Mesenteric fat pad (tissue), 1 donor: ENCODE measurements at places on chromosomes 5 and 9.

DNA sequence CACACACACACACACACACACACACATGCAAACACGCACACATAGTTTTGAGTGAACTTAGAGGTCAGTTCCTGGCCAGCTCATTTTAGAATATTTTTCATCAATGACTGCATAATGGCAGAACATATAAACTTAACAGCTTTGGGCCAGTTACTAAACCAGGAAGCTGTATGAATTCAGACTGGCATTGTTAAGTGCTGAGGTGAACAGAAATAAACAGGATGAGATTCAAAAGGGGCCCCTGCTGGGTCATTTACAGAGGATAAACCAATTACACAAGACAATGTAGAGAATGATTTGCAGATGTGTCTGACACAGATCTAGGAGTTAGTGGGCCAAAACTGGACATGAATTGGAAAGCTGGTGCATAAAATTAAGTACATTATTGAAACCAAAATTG, 44.6 kb downstream of the MARCHF11 start:
- no peak for DNase-seq

DNA sequence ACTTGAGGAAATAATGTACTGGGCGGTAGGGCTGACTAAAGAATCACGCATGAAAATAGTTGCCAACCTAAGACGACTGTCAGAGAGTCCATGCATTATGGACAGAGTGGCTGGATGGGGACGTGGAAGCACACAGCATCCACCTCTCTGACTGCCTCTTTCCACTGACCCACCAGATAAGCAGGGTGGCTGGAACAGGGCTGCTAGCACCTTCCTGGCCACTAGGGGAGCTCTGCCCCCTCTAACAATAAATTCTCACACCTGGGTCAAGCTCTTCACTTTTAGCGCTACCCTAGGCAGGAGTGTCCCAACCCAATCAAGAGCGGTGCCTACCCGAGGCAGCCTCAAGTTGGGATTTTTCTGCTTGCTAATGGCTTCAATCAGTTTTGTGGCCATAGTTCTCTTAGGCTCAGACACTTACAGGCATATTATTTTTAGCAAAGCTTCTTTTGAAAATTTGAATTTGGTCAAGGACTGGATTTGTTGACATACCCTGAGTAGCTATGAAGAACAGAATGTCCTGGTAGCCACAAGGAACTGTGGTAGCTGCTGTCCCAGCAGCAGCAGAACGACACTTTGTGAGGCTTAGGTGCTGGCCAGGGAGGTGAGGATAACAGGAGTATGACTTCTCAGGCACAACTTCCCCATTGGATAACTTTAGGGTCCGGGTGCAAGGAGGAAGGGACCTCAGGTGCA, 6.9 kb upstream of the TPM2 start:
- DNase-seq = no peak

GRCh38 chr5:37308793-37309192, 59.6 kb upstream of the CPLANE1 start:
- no peak for DNase-seq

GRCh38 chr9:130791303-130791894, 43.7 kb upstream of the ABL1 start:
- no peak for DNase-seq

DNA sequence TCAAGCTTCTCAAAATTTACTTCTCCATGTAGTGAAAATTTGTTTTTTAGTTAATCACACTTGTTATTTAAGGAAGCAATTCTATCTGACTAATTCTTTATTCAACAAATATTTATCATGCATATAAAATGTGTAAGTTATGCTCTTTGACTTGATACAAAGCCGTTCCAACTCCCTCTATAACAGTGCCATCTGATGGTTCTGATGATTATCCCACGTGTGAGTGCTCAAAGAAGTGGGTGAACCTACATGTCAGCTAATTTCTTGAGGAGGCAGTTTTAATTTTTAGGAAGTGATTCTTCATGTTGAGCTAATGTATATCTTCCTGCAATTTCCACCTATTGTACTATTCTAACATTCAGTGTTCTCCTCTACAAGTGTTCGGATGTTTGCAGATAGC, 88.8 kb upstream of the BRINP1 start:
- no peak for DNase-seq

- no peak for DNase-seq
Measured at GRCh38 chr9:99720455-99721050, 101.1 kb upstream of the NR4A3 start.

- DNase-seq = no peak
Measured at GRCh38 chr9:4333231-4333740, 33.4 kb upstream of the GLIS3 start.

DNA sequence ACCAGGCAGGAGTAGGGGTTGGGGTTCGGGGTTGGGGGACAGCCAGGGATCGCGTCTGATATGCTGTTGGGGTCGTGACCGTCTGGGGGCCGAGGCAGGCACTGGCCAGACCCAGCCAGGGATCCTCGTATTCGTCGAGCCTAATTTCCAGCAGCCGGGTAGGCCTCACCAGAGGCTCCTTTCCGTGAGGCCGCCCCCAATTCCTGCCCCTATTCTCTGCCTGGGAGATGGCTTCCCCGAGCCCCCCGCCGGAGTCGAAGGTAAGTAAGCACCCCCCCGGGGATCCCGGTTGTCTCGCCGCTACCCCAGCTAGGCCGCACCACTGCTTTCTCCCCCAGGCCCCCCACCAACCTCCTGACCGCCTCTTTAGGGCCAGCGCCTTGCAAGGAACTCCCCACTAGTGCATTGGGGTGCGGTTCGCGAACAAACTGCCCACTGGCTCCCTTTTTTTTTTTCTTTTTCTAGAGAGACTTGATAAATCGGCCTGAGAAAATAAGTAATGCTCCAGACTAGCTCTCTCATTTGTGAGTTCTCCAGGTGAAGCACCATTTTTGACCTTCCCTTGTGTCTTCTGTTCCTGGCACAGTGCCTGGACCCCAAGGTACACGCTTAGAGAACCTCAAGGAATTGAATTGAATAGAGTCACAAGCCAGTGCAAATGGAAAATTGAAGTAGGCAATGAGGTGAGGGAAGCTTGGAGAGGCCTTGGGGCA, 435 bp downstream of the ZNF189 start:
- no peak for DNase-seq

DNA sequence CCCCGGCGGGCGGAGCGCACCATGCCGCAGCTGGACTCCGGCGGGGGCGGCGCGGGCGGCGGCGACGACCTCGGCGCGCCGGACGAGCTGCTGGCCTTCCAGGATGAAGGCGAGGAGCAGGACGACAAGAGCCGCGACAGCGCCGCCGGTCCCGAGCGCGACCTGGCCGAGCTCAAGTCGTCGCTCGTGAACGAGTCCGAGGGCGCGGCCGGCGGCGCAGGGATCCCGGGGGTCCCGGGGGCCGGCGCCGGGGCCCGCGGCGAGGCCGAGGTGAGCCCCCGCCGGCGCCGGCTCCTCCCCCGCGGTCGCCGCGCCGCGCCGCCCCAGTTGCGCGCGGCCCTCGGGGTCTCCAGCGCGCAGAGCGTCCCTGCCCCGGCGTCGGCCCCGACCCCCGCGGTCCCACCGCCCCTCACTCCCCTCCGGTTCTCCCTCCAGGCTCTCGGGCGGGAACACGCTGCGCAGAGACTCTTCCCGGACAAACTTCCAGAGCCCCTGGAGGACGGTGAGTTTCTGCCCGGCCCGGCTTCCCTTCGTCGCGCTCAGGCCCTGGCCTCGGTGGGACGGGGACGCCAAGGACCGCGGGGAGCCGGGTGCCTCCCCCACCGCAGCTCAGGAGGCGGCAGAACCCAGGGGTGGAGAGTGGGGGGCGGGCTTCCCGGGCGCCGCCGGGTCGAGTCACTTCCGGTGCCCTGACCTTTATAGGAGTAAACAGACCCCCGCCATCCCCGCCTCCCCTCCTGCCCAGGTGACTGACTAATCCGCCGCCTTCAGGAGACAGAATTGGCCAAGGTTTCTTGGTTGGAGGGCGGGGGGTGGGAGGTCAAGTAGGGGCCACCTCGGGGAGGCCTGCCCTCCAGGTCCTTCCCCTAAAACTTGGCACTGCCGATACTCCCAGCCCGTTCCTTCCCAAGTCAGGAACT, 665 bp downstream of the TCF7 start:
- no peak for DNase-seq

DNA sequence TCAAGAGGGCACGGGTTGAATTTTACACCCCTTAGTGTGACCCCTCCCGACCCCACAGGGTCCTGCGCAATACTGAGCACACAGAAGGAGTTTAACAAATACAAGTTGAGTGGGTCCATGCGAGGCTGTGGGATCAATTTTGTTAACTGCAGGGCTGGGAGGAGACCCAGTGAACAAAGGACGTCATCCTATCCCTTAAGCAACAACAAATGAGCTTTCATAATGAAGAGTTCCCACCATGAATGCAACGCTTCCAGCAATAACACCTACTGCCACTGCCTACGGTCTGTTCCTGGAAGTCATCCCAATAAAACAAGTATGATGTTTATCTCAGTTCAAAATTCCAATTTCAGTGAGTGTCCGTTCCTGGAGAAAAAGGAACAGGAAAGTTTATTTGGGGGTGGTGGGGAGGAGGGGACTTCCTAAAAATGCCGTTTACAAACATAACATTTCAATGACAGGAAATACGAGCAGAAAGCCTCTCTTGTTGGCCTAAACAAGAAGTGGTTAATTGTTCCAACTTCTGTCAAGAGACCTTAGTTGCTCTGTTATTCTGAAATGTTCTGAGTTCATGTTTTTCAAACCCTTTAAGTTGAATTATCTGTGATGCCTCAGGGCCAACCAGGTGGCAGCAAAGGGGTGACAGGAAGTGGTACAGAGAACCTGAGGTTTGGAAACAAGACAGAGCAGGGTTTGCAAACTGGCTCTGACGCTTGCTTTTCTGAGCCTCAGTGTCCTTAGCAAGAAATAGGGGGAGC, 65.8 kb upstream of the PLPP6 start:
- DNase-seq = no peak

GRCh38 chr5:171488876-171489275, 69.4 kb downstream of the FGF18 start:
- DNase-seq = no peak

GRCh38 chr5:174482607-174483024, 241.8 kb upstream of the MSX2 start:
- no peak for DNase-seq

- DNase-seq = no peak
Measured at GRCh38 chr5:16411235-16411634, 54.4 kb downstream of the ZNF622 start.

DNA sequence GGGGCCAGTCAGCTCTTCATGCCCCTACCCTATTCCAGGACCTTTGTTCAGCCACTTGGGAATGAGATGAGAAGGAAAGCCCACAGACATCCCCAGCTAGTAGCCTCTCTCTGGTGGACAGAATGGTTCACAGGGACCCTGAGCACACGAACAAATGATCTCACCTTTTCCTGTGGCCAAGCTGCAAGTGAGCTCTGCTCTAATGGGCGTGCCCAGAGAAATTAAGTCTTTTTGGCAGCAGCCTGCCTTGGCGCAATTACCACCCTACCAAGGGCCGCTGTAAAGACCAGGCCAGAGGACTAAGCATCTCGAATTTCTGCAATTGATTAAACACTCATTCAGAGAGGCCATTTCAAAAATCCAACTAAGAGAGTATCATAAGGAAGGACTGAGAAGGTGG, 56.0 kb downstream of the WHRN start:
- no peak for DNase-seq

GRCh38 chr9:2972475-2972874, 128.6 kb upstream of the PUM3 start:
- DNase-seq = no peak

GRCh38 chr5:126912616-126913200, 117.7 kb downstream of the MARCHF3 start:
- DNase-seq = no peak

DNA sequence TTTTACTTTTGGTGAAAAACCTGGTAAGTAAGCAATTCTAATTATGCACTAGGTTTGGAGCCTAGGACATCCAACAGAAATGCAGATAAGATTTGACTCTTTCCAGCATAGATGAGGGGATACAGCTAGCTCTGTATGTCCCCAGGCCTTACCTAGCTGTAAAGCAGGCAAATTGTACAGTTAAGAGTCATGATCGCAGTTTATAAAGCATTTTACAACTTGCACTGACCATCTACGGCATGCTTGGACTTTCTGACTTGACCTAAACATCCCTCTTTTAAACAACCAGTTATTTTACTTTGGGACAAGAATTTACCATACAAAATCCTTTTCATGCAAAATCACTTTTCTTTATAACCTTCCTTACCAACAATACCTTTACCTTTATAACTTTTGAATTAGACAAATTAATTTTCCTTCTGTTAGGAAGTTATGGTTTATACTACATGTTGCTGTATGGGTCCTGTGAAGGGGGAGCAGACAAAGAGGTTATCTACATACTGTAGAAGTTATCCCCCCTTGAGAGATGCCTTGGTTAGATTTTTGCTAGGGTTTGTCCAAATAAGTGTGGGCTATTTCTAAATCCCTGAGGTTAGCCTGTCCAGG, 36.8 kb downstream of the FGD3 start:
- no peak for DNase-seq

- no peak for DNase-seq
Measured at GRCh38 chr5:39106322-39106721, 32.1 kb upstream of the RICTOR start.

- DNase-seq = no peak
Measured at GRCh38 chr9:133112663-133113026, 8.4 kb downstream of the RALGDS start.

- DNase-seq = no peak
Measured at GRCh38 chr5:66848749-66849641, 252.8 kb downstream of the MAST4 start.

- no peak for DNase-seq
Measured at GRCh38 chr5:173328844-173329490, 753 bp upstream of the STC2 start.

- no peak for DNase-seq
Measured at GRCh38 chr9:127611603-127611898, 526 bp upstream of the STXBP1 start.

DNA sequence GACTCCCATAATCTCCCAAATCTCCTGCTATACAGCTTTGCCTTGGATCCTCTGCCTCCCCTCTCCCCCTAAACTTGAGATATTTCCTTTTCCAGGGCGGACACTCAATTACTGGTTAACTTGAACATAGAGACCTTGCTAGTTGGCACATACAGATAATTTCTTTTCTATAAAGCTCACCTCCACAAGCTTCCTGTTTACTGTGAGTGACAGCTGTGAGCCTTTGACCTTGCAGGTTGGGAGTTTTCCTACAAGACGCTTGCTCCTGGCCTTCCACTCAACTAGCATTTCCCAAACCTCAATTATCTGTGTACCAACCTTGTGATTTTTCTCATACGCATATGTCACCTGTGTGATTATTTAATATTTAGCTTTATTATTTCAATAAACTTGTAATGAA, 114.5 kb downstream of the GNA14 start:
- DNase-seq = no peak
